ENCODE measurements at places on chromosomes 4 and X.

DNA sequence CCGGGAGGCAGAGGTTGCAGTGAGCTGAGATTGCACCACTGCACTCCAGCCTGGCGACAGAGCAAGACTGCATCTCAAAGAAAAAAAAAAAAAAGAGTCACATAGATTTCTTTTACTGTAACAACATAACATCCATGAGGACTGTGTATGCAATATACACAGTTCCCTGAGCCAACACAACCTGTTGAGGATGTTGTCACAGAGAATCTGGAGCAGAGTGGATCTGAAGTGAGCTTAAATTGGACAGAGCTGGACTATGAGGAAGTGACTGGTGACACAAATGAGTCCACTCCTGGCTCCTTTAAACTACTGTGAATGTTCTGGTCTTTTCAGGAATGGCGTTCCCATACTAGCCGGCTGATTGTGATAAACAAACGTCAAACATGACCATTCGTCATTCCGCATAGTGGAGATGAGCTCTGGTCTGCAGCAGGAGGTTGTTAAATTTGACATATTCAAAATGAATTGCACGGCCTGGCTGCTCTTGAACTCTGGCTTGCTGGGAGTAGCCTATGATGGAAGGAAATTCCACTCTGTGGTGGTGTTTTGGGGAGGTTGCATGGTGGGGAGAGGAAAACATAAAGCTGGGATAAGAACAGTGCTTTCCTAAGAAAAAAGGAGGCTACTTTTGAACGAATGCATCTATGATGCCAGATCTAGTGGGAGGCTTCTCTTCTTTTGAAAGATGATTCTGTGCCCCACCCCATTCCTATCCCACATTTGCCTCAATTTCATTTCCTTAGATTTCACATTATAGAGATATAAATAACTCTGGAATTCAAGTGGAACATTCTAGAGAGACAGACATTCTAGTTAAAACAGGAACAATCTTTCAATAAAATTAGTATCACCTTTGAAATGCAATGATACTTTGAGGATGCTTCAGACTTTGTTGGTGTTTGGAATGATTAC, 149.5 kb downstream of the SHROOM3 start:
- no peak for DNase-seq

DNA sequence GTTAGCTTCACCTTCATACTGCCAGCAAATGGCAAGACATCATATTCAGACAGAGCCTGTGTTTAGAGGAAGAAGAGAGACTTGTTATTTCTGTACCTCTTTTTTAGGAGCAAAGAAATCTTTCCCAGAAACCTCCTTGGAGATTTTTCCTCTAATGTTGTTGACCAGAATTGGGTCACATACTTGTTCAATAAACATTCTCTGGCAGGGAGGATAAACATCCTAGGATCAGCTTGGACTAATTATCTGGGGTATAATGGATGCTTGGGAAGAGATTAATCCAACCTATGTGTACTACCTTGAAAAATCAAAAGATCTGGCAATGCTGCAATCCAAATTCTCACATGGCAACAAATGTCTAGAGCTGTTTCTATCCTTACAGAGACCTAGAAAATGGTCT, 8.4 kb upstream of the PRSS12 start:
- DNase-seq: no peak

DNA sequence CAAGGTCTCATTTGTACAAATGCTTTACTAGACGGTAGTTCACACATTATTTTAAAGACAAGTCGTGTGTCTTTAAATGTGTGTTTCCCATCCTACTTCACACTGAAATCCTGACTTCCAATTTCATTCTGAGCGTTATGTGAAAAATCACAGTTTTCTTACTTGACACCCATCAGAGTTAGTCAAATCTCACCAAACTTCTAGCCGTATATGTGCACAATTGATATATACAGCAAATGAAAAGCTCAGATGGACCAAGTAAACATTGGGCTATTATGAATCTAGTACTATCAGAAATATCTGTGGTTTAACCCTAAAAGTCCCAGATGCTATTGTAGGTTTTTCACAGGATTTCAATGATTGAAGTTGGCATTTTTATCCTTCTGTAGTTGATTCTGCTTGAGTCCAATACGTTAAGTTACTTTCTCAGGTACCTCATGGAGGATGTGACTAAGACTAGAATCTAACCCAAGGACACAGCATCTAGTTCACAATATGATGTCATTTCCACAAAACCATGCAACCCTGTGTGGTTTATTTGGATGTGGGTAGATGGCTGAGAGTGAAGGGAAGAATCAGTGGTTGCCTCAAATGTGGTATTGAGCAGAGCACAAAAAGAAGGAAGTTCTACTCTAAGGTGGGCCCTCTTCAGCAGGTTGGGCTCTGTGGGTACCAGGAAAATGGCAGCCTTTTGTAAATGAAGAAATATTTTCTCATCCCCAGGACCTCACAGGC, 22.1 kb upstream of the TRIM60 start:
- no peak for DNase-seq

GRCh38 chr4:39609454-39609931, 29.2 kb downstream of the SMIM14 start:
- DNase-seq: no peak

GRCh38 chrX:10608099-10608498, 12.3 kb downstream of the MID1 start:
- peak; percentile 90 for DNase-seq

Measured in IMR-90 (cell line).